ENCODE measurements at places on chromosomes 7 and 10. TPM values are rescaled to one million over a fixed set of nuclear protein-coding genes. Genes with fewer than 3 reads are reported as not detected.

SPDYE2 gene
- not detected for total RNA-seq

UBTD1 gene
- total RNA-seq, result 8.0 TPM

SPDYE6 gene
- total RNA-seq, result not detected

EN2 gene
- total RNA-seq, result 0.20 TPM

CACNB2 gene
- 3.2 TPM for total RNA-seq

HMX3 gene
- total RNA-seq, result not detected

PRPS1L1 gene
- not detected for total RNA-seq

WAPL gene
- total RNA-seq, result 33.4 TPM

PLAU gene
- total RNA-seq, result 0.59 TPM

BLNK gene
- not detected for total RNA-seq
